GM04503 (cell line): ENCODE measurements at places on chromosomes 1 and 21.

DNA sequence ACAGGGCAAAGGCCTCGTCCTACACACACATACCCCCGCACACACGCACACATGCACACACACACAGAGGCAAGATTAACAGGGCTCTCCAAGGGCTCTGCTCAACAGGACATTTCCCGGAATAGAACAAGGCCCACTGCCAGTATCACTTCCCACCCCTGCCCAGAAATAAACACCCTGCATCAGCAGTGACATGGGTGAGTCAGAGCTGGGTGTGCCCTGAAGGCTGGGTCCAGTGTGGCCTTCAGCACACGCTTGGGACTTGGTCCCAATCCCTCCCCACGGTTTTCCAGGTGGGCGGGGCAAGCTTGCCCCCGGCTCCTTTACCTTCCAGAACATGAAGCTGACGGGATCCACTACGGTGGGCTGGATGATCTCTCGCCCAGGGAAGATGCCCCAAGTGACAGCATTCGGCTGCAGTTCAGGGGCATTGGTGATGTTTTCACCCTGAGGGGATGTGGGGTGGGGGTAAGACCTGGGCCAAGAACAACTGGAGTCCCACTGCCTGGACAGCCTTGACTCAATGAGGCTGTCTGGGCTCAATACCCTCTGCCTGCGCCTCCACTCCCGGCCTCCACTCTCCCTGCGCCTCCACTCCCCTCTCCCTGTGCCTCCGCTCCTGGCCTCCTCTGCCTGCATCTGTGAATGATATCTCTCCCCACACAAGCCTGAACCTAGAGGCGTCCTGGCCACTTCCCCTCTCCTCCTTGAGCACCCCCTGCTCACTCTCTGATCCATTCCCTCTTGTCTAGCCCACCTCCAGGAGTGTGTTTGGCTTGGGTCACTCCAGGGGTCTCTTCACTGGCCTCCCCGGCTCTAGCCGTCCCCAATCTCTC lies 14.7 kb downstream of the MTHFR start:
- DNase-seq: peak; percentile 89

DNA sequence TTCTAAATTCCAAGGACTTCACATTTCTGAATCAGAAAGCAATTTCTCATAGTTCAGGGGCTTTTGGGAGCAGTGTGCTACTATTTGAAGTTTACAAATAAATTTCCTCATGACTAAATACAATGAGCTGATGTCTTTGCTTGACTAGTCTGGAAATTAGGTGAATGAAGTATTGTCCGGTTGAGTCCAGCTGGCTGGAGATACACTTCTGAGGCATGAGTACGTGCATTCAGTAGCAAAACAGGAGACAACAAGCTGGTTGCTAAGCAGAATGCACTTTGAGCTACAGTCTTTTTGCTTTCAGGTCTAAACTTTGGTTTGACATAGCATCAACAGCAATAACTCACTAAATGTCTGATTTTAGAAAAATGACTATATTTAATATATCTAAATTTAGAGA lies 27.1 kb downstream of the ZNHIT6 start:
- peak; percentile 55 for DNase-seq

- DNase-seq: no peak
Measured at GRCh38 chr1:30060738-30061137, 662.6 kb downstream of the MATN1 start.

GRCh38 chr1:7468248-7468647 lies 302.8 kb upstream of the VAMP3 start:
- DNase-seq: no peak

DNA sequence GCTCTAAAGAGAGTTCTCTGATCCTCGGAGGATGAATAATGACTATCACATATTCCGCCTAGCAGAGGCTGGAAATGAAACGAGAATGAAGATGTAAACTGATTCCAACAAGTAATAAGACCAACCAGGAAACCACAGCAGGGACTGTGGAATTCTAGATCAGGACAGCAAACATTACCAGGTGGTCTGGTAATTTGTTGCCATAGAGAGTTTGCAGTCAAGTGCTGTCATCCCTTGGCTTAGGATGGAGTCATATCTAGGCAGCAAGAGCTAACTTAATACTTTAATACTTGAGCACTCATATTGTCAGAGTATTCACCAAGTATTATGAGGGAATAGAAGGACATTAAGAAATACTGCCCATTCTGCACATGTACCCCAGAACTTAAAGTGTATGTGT lies 45.1 kb upstream of the MUTYH start:
- no peak for DNase-seq

DNA sequence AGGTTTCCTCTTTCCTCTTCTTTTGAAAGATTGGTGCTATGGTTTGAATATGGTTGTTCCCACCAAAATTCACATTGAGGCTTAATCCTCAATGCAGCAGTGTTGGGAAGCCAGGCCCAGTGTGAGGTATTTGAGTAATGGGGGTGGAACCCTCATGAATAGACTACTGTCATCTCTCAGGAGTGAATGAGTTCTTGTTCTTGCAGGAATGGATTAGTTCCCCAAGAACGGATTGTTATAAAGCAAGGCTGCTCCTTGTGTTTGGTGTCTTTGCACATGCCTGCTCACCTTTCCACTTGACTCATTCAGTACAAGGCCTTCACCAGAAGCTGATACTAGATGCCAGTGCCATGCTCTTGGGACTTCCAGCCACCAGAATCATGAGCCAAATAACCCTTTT lies 223.2 kb downstream of the BACH1 start:
- DNase-seq: no peak

- peak; percentile 15 for DNase-seq
Measured at GRCh38 chr1:50348449-50349241, 74.6 kb downstream of the DMRTA2 start.

DNA sequence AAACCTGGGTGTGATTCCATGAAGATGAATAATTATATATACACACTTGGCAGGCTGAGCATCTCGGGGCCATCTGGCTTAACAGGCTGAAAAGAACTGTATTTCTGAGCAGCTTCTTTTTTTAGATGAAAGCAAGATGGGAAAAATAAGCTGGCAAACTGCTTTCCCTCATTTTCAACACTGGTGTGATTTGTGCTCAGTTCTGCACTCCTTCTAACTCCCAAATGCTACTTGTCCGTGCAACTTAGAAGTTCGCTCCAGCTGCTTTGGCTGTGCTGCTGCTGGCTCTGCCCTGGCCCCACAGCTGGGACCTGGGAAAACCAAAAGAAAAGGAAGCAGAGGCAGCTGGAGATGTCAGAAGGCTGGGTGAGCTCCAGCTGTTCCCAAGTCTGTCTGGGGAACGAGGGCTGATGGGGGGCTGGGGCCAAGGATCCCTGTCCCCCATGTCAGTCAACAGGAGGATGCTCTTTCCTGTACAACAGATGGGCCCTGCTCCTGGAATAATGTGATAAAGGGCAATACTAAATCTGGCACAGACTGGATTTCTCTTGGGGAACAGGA lies 44.9 kb downstream of the PAFAH2 start:
- peak; percentile 66 for DNase-seq

- no peak for DNase-seq
Measured at GRCh38 chr1:197810812-197811211, 35.5 kb upstream of the DENND1B start.

DNA sequence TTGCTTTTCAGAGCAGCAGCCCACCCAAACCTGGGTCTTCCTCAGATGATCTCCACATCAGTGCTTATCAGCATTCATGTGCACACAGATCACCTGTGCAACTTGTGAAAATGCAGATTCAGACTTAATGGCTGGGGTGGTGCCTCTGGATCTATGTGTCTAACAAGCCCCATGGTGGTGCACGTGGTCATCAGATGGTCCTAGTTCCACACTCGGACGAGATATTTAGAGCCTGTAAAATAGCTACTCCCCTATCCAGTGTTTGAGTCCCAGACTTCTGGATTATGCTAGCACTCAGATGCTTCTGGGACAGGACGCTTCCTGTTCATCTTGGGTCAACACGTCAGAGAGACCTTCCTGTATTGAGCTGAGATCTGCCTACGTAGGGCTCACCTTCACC lies 114.2 kb downstream of the LIPI start:
- DNase-seq: no peak

DNA sequence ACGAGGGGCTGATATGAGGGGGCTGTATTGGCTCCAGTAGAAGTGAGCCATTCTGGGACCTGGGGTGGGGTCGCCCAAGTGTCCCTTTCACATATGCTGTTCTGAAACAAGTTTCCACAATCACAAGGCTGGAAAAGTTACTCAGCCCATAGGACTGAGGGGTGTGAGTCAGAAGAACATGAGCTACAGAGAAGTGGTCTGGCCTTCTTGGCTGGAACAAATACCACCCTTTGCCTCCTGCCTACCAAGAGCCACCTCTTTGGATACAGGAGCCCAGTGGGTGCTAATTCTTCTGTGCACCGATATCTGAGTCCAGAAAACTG lies 42.4 kb downstream of the MEF2D start:
- no peak for DNase-seq

DNA sequence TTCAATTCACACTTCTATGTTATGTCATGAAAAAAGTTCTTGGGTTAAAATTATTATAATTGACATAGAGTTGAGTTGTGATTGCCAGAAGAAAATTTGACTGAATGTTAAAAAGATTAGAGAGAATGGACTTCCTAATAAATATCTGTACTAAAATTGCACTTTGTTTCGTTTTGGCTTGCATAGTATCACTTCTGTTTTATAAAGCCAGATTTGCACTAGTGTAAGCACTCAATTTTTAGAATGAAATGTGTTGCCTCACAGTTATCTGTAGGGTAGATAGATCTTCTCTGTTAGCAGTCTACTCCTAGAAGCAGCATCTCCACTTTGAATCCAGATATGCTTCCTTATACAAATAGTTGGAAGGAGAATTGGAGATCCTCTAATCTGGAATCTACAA lies 95.2 kb upstream of the MPC2 start:
- DNase-seq: no peak

DNA sequence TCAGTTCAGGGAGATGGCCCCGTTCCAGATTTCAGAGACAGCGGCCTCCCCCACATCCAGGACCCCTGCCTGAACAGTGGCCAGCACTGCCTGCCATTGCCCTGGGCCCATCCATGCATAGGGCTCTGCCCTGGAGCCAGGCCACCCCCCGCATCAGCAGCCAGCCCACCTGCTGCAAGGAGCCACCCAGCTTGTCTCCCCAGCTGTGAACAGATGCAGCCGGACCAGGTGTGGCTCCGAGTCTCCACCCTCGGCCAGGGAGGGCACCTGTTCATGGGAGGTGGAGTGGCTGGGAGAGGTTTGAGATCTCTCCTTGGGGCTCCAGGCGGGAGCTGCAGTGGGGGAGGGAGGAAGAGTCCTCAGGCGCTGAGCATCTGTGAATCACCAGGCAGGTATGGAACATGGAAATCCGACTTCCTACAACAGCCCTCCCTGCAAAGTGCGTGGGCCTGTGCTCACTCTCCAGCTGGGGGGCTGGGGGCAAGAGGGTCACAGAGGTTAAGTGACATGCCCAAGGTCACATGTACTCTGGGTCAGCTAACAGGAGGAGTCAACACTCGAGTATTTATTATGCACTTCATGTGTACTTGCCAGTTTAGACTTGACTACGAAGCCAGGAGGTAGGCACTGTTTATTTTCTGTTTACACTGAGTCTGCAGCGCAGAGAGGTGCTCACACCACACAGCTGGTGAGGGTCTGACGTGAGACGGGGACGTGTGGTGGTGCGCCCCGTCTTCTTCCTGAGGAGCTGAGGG lies 4.8 kb upstream of the HES5 start:
- DNase-seq: no peak

GRCh38 chr1:56135069-56135863 lies 444.1 kb downstream of the PLPP3 start:
- DNase-seq: no peak

GRCh38 chr1:79539001-79539400 lies 532.5 kb upstream of the ADGRL4 start:
- no peak for DNase-seq

DNA sequence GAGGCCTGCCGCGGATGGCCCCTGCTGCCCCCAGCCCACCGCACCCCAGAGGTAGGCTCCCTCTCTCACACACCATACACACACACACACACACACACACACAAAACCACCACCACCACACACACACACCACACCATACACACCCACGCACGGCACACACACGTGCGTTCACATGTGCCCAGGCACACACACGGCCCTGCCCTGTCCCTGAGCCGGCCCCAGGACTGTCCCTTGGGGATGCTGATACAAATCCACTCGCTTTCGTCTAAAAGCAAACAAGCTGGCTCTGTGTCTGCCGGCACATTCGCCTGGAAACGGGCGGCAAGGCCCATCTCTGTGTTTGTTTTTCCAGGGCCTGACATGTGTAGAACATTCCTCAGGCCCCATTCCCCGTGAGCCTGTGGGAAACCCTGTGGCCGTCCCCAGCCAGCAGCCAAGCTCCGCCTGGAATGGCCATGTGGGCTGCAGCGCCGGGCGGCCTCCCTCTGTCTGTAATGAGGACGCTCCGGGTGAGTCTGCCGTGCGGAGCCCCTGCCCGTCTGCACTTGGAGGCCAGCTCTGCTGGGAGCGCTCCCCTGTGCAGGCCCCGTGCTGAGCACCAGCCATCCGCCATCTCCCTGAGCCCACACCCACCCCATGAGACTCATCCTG lies 67.4 kb downstream of the DMRTB1 start:
- DNase-seq: no peak

- DNase-seq: no peak
Measured at GRCh38 chr1:52899445-52899894, 22.1 kb downstream of the ECHDC2 start.

- no peak for DNase-seq
Measured at GRCh38 chr1:15141935-15142539, 11.5 kb upstream of the TMEM51 start.

DNA sequence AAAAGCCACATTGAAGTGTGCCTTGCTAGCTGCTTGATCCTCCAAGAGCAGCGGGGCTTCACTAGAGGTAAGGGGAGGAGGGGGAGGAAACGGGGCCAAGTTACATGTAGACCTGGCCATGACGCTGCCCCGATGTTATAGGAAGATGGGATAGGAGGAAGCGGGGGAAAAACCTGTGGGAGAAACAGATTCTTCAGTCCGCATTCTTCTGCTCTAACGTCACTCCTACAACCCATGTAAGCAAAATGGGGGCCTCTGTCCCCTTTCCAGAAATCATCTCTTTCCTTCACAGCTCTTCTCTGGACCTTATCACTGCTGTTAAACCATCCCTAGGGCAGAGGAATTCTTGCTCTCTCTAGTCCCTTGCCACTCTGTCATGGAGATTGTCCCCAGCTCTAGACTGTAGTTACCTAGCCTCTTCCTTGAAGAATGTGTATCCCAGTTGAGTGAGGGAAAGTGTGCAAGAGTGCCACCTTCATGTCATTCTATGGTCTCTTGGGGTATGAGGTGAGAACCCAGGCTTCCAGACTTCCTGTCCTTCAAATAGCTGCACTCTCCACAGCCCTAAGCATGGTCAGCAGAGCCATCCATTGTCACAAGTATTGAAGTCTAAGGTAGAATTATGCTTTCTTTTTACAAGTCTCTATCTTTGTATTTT lies 11.4 kb downstream of the PLEKHO1 start:
- DNase-seq: no peak

DNA sequence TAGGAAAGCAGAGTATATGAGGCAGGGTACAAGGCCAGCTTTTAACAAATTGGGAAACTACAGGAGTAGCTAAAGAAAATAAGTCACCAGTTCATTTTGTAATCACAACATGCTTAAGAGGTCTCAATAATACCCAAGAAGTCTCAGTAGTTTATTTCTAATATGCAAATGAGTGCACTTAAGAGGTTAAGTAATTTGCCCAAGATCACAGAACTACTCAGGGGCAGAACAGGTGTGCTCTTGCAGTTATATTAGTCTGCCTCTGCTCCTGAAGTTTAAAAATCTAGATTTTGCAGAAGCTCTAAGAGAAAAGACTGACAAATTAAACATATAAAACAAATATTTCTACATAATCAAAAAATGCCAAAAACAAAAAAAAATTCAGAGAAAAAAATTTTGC lies 6.9 kb downstream of the EPS15 start:
- DNase-seq: no peak

- no peak for DNase-seq
Measured at GRCh38 chr1:170537798-170538503, 6.0 kb downstream of the GORAB start.
